ENCODE measurements at places on chromosomes 12 and 14.

GRCh38 chr12:27316947-27317346 is 15.7 kb upstream of the BMAL2 start:
- no peak for DNase-seq

DNA sequence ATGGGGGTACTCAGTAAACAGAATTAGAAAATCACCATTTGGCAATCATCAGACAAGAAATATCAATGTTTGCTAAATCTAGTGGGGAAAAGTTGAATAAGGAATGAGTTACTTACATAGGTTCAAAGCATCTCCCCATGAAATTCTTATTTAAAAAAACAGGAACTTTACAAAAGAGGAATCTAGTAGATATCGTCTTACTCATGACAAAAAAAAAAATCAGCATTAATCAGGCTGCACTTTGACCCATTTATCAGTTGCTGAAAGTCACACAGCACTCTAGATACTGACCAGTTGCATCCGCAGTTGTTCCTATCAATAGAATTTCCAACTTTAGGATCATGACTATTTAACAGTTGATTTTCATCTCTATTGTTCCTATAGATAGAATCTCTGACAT is 5.8 kb upstream of the DICER1 start:
- no peak for DNase-seq

DNA sequence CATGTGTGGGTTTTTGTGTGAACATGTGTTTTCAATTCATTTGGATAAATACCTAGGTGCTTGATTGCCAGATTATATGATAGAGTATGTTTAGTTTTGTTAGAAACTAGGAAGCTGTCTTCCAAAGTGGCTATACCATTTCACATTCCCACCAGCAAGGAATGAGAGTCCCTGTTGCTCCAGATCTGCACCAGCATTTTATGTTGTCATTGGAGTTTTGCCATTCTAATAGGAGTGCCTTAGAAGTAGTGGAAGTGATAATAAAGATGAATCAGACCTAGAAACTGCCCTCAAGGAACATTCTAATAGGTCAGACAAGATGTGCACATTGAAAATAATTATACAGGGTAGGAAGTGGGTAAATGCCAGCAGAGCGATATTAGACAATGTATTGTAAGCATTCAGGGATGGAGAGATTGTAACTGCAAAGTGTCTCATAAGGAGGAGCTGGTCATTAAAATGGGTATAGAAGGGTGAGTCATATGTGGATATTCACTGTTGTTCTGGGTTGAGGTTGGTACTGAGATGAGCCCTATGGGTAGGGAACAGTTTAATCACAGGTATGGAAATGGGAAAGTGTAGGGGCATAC is 71.4 kb downstream of the MNAT1 start:
- no peak for DNase-seq

- DNase-seq = no peak
Measured at GRCh38 chr14:55274751-55275150, 3.5 kb downstream of the FBXO34 start.
